Trophoblast cell (in vitro differentiated cells and primary cell): ENCODE measurements at places on chromosomes 2 and 18.

DNA sequence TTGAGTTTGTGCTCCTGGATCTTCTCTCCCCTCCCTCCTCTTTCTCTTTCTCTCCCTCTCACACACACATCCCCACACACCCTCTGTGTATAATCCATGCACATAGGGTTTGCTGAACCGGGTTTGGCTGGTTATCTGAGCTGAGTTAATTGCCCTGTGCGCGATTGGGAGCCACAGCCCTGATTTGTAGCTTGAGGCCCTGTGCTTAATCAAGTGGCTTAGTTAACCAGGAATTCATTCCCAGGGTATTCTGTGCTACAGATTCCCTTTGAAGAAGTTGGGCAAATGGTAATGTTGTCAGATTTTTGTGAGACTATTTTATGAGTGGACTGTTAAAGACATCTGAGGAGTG lies 6.2 kb downstream of the PARD3B start:
- DNase-seq = no peak

DNA sequence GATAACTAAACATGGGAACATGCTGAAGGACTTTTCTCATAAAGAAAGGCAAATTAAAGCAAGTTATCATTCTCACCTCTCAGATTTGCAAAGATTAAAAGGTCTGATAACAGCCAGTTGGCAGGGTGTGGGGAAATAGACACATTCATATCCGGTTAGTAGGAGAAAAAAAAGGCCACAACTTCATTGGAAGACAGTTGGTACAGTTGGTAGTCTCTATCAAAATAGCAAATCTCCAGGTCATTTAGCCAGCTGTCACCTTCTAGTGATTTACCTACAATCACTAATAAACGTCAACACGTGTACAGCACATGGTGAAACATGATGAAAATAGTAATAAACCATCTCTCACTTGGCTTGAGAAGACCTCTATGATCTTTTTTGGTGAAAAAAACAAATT lies 16.6 kb downstream of the INPP5D start:
- no peak for DNase-seq

GRCh38 chr18:31500051-31500688 lies 2.2 kb downstream of the DSG2 start:
- no peak for DNase-seq

GRCh38 chr2:19363474-19363778 lies 5.0 kb upstream of the OSR1 start:
- DNase-seq = no peak

DNA sequence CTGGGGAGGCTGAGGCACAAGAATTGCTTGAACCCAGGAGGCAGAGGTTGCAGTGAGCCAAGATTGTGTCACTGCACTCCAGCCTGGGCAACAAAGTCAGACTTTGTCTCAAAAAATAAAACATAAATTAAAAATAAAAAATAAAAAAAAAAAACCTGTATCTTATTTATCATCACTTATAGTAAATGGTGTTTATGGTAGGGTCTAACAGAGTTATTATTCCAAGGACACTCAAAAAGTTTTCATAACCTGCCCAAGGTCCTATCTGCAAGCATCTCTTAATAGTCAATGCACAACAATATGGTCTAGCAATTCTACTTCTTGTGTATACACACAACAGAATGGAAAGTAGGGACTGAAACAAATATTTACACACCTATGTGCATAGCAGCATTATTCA lies 47.3 kb upstream of the MYCN start:
- DNase-seq = no peak

- no peak for DNase-seq
Measured at GRCh38 chr2:181779288-181780021, 99.1 kb upstream of the NEUROD1 start.

GRCh38 chr2:240401308-240401707 lies 34.2 kb upstream of the GPC1 start:
- no peak for DNase-seq

DNA sequence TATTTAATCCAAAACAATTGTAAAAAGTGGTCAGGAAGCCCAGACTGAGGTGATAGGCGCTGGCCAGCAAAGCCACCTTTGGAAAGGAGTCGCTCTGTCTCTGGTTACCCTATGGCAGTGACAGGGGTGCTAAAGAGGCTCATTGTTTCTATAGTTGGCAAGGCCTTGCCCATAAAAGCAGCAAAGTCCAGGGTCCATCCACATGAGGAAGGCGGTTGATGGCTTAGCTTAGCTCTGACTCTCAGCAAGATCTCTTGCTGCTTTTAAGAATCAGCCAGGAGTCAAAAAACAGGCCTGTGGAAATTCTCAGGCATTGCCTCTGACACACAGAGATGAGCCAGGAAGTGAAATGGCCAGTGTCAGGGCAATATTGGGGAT lies 57.8 kb upstream of the CYP26B1 start:
- DNase-seq = no peak

GRCh38 chr2:201349601-201350000 lies 7.5 kb downstream of the FLACC1 start:
- no peak for DNase-seq

DNA sequence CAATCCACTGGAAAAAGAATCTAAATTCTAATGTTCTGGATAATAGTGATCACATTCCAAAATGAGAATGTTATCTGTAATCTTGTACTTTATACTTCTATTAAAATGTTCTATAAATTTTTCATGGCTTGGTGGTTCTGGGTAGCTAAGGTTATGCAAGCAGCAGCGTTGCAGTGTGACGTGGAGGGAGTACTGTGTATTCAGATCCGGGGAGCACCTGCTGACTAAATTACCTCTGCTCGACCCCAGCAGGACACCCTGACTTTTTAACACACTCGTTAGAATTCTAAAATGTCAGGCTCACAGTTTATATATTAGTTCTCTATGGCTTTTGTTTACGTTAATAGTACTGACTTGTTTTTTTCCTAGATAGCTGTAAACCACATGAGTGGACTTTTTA lies 13.0 kb downstream of the ATIC start:
- no peak for DNase-seq

- no peak for DNase-seq
Measured at GRCh38 chr2:218244204-218244603, 16.6 kb upstream of the GPBAR1 start.

DNA sequence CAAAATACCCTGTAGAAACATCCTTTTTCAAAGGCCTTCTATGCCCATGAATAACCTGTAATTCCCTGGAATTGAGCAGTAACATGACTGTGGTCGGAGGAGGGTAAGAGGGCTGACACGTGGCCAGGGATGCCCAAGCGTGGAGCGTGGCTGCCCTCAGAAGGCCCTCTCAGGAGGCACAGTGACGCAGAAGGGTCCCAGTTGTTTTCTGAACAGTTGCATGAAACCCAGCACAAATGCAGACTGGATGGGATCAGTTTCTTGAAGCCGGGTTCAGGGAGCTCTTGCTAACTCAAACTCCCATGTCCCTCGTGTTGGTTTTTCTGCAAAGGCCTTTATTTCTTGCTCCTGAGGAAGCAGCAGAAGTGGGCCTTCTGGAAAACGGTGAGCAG lies 237.0 kb downstream of the ALPK2 start:
- DNase-seq = no peak

DNA sequence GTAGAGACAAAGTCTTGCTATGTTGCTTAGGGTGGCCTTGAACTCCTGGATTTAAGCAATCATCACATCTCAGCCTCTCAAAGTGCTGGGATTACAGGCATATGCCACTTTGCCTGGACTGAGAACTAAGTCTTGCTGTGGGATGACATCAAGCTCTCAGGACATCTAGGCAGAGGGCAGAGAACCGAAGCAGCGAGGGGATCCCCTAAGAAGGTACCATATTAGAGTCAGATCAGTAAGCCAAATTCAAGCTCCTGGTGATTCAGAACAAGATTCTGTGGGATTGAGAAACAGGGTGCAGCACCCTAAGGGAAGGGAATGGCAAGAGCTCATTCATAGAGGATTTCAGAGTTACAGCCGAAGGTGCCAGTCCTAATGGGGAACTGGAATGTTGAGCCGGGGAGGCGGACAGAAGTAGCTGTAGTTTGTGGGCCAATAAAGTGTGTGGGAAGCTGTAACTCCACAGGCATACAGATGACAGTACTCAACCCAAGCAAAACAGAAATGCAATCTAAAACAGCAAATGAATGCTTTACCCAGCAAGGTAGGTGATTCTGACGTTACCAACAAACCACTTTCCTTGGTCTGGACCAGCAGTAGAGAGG lies 30.9 kb downstream of the EPHA4 start:
- no peak for DNase-seq

- DNase-seq = no peak
Measured at GRCh38 chr18:46169464-46169941, 65.3 kb downstream of the HAUS1 start.

GRCh38 chr2:119433636-119434327 lies 2.1 kb downstream of the TMEM37 start:
- no peak for DNase-seq

- DNase-seq = no peak
Measured at GRCh38 chr18:48627216-48627615, 88.4 kb downstream of the CTIF start.

GRCh38 chr2:218642786-218643185 lies 16.6 kb downstream of the ZNF142 start:
- no peak for DNase-seq

DNA sequence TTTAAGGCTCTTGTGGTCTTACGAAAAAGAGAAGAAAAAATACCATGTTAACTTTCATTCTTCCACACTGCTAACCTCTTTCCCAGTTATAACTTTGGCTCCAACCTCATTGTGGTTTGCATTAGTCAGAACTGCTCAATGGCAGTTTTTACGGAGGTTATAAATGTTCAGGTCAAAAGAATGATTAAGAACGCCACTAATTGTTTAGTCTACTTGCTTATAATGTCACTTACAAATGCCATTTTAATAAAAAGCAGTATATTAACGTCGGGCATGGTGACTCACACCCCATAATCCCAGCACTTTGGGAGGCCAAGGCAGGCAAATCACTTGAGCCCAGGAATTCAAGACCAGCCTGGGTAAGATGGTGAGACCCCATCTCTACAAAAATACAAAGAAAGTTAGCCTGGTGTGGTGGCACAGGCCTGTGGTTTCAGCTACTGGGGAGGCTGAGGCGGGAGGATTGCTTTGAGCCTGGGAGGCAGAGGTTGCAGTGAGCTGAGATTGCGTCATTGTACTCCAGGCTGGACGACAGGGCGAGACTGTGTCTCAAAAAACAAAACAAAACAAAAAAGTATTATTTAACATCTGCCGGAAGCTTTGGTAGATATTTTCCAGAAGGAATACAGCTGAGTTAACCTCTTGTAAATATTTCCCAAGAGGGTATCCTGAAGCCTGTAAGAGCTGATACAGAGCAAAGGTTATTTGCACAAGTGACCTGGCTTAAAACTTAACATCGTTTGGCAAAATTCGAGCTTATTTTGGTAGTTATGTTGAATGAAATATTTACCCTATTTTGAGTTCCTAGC lies 5.1 kb downstream of the AGPS start:
- DNase-seq = peak; percentile 38

- no peak for DNase-seq
Measured at GRCh38 chr2:239034561-239035341, 186.9 kb downstream of the TWIST2 start.

DNA sequence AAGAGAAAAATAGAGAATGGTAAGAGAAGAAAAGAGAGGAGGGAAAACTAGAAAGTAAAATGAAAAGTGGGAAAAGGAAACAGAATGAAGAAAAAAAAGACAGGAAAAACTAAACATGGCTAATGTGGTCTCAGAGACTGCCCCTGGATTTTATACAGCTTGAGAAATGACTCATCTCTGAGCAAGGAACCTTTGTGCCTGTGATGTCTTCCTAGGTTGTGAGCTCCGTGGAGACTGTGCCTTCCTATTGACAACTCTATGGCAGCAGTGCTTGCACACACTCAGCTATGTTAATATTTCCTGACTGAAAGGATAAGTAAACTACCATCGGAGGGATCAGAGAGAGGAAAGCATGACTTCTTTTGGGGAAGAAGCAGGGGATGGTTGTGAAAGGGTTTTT lies 203.8 kb downstream of the RDH14 start:
- DNase-seq = no peak

DNA sequence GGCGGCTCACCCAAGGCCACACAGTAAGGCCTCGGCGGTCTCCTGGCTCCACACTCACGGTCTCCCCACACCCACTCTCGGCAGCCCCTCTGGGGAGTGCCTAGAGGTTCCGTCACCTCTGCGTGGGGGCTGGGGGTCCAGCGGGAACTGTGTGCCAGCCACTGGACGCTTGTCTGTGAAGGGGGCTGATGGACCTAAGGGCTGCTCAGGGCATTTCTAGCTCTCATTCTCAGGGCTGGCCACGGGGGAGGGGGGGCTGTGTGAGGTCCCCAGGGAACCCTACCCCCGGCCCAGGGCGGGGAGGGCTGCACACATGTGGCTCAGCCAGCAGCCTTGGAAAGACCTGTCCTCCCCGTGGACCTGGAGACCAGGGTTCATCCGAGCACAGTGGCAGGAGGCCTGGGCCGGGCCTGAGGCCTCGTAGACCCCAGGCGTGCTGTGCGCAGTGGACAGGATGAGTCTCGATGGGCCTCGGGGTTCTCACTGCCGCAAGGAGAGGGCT lies 27.1 kb upstream of the ODC1 start:
- no peak for DNase-seq

- DNase-seq = no peak
Measured at GRCh38 chr18:25425024-25425423, 73.1 kb upstream of the ZNF521 start.

DNA sequence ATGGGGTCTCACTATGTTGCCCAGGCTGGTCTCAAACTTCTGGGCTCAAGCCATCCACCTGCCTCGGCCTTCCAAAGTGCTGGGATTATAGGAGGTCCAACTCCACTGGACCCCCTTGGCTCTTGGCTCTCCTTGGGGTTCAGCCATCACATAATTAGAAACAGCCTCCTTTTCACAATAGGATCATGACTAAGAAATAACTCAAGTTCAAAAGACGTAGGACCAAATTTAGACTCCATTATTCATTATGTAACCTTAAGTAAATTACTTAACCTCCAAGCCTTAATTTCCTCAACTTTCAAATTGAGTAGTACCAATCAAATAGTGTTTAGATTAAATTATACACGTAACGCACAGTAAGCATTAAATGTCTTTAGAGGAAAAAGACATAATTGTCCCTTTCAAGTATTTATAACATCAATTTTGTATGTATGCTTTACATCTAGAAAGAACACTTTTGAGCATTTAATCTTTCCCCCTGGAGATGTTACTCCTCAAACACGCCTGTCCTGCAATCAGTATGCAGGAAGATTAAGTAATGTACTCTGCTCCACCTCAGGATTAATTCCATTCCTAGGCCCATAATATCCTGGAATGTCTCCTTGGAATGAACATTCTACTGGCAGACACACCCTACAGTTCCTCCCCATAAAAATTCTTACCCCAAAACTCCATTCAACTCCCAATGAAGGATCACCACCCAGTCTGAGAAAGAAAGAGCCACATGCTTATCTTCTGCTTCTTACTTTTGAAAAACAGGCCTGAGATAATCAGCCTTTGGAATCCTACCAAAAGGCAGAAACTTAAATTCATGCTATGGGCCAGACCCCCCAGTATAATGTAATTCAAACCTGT lies 49.1 kb downstream of the COBLL1 start:
- no peak for DNase-seq

GRCh38 chr18:9828506-9829396 lies 57.0 kb upstream of the TXNDC2 start:
- no peak for DNase-seq

GRCh38 chr2:127400897-127401756 lies 13.4 kb upstream of the MAP3K2 start:
- peak; percentile 75 for DNase-seq

- DNase-seq = no peak
Measured at GRCh38 chr18:59509481-59510442, 150.7 kb upstream of the LMAN1 start.

- DNase-seq = no peak
Measured at GRCh38 chr18:755506-755905, 43.1 kb upstream of the ENOSF1 start.
